IMR-90 (cell line): ENCODE measurements at places on chromosomes 16 and 17. TPM values are rescaled to one million over a fixed set of nuclear protein-coding genes. Genes with fewer than 3 reads are reported as not detected.

TMEM94 gene
- total RNA-seq = 8.4 and 11.4 TPM in 2 replicates

HOXB6 gene
- total RNA-seq = 11.1 and 11.9 TPM in 2 replicates

KCTD13 gene
- 3.1 and 4.1 TPM in 2 replicates for total RNA-seq

TBX4 gene
- 0.28 TPM in 1 of 2 replicates, not detected in the other for total RNA-seq

CDH5 gene
- total RNA-seq = not detected in 2 replicates

CCDC200 gene
- total RNA-seq = not detected in 2 replicates

CYGB gene
- 1.3 and 1.7 TPM in 2 replicates for total RNA-seq

MGAT5B gene
- total RNA-seq = 0.54 and 0.56 TPM in 2 replicates
